Right hindlimb (tissue), 1 donor: ENCODE measurements at places on chromosomes 3 and 15.

- no peak for DNase-seq
These were observed 62.8 kb upstream of the CSPG4 start for GRCh38 chr15:75775296-75776064.

GRCh38 chr3:142802891-142803290 lies 79.1 kb downstream of the TRPC1 start:
- no peak for DNase-seq

DNA sequence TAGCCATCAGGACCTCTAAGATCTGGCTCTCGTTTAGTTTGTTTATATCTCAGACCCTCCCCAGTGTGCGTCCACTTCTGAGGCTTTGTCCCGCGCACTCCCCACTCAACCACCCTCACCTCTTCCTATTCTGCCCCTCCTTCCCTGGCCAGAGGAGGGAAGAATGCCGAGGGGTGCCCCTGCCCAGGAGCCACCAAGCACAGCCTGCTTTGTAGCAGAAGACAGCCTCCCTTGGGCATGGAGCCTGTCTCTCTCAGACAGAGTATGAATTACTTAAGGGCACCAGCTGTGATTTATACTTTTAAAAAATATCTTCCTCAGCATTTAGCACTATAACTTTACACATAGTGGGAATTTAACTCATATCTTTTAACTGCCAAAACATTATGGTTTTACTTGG lies 6.0 kb downstream of the TMEM266 start:
- no peak for DNase-seq

- DNase-seq: no peak
These were observed 135.0 kb upstream of the COL8A1 start for GRCh38 chr3:99503350-99503749.

DNA sequence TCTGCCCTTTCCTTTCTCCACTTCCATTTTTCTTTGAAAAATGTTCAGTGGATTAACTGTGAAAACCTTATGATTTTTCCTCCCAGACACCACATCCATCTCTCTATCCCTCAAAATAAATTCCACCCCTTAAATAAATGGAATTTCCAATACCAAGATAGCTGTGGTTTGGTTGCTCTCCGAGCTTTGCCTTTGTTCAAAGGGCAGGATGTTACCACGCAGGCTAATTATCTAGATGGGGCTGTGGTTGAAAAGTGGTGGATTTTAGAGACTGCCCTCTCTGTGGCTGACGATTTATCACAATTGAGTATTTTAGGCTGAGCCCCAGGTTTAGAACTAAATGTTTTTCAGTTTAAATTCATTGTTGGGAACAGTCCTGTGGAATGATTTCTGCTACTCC lies 36.9 kb upstream of the CMSS1 start:
- no peak for DNase-seq

DNA sequence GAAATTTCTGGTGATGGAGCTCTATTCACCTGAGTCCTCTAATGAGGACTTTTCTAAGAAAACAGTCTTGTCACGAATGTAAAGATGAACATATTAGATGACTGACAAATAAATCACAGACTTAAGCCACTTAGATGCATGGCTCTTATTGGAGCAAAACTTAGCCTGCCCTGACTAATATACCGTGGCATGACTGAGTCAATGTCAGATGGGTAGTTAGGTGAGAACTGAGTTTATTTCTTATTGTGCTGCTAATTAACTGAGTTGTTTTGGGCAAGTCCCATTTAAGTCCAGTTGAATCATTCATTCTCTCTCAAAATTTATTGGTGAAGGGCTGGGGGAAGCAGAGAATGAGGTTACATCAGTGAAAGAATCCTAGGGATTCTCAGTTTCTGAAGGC lies 459.8 kb downstream of the MCTP2 start:
- no peak for DNase-seq

- DNase-seq: no peak
These were observed 2.2 kb downstream of the STARD9 start for GRCh38 chr15:42577514-42578031.

- no peak for DNase-seq
These were observed 65.7 kb upstream of the RGMA start for GRCh38 chr15:93154666-93155065.

DNA sequence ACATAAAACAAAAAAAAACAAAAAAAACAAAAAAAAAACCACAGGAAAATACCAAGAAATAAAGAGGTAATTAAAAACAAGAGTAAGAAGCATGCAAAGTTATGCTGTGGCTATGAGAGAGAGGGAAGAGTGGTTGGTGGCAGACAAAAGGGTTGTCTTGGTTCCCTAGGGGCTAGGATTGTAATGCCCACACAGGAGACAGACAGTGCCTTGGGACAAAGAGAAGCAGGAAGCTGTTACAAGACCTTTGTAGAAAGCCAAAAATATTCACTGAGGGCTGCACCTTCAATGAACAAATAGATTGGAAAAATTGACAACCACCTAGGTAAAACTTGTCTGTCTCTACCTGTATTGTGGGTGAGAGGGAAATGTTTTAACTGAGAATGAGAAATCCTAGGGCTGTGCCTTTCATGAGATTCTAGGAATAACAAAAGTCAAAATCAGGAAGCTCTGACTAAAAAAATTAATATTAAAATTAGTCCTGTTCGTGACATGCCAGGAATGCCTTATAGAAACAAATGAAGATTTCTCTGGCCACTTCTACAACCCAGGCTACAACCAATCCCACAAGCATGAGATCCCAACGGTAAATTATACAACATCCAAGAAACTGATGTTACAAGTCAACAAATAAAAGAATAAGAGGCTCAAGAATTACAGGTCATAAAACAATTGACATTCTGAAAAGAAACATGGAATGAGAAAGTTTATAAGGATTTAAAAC lies 45.0 kb upstream of the PRICKLE2 start:
- no peak for DNase-seq

GRCh38 chr15:66063147-66063546 lies 190.4 kb downstream of the MEGF11 start:
- DNase-seq: no peak

DNA sequence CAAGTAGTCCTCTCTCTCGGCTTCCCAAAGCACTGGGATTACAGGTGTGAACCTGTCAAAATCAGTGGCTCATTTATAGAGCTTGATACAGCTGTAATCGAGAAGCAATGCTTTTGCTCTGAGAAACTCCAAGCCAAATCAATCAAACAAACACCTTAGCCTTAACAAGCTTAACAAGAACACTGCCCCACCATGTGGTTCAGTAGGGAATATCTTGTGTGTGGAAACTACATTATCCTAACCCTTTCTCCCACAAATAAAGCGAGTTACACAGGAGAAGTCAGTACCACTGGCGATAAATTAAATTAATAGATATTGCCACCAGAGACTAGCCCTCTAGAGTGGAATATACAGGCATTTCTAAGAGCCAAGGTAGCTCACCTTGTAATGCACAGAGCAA lies 13.9 kb downstream of the CDAN1 start:
- DNase-seq: no peak

DNA sequence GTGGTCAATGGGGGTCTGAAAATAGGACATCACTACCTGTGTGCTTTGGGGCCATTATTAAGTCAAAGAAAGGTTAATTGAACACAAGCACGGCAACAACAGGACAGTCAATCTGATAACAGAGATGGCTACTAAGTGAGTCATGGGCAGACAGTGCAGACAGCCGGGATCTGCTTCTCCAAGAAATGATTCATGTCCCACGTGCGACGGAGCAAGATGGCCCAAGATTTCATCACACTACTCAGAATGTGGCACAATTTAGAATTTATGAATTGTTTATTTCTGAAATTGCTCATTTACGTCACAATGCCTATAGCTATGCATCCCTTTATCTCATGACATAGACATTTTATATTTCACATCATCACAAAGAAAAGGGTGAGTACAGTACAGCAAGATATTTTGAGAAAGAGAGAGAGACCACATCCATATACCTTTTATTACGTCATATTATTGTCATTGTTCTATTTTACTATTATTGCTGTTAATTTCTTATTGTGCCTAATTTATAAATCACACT lies 770.6 kb upstream of the NR2F2 start:
- no peak for DNase-seq

DNA sequence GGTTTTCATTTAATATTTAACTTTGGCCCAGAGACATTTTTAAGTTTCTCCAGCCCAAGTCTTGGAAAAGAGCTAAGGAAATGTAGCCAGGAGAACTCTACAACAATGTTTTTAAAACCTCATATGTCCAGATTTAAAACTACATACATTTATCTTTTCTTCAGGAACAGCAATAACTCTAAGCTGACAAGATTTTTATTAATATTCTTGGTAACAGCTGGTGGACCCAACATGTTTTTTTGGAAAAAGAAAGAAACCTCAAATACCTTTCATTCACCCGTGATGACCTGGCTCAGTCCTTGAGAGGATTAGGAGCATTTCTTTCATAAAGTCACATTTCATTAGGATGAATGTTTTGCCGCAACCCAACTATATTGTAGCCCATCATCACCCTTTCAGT lies 50.4 kb upstream of the CMSS1 start:
- no peak for DNase-seq

- DNase-seq: no peak
These were observed 625.5 kb upstream of the ZNF717 start for GRCh38 chr3:76410762-76411281.

DNA sequence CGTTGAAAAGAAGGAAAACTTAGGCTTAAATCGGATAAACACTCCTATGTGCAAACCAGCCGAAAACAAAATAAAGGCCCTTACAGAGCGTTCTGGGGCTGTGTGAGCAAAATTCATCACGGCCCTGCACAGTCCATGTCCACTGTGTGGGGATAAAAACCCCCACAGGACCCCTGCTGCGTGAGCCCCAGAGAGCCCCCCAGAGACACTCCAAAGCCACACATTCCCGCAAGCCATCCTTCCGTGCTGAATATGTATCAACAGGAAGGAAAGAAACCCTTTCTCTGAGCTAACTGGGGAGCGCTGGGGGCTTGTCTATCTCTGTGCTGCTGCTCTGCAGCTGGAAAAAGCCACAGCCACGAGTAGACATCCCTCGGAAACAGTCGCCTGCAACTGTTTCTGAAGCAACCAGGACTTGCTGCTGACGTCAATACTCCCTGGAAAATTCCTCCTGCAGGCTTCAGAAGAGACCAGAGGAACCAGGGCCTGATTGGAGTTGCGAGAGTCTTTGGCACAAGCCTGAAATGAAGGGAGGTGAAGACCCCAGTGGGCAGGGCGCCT lies 72.7 kb downstream of the NUP210 start:
- peak; percentile 33 for DNase-seq

DNA sequence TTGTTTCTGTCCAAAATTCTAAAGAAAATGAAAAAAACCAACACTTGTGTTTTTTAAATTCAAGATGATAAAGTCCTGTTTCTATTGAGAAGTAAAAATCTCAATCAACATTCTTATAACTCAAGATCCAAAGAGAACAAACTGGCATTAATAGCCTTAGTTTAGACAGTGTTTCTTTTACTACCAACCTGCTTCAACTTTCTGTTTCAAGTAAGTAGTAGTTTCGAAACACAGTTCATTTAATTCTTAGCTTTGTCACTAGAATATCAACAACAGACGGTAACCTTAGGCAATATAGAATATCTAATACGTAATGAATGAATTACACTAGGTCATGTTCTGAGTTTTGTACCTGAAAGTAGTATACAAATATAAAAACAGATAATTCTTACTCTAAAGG lies 23.7 kb downstream of the CIP2A start:
- DNase-seq: no peak

GRCh38 chr3:76753599-76753998 lies 286.3 kb upstream of the ROBO2 start:
- no peak for DNase-seq

DNA sequence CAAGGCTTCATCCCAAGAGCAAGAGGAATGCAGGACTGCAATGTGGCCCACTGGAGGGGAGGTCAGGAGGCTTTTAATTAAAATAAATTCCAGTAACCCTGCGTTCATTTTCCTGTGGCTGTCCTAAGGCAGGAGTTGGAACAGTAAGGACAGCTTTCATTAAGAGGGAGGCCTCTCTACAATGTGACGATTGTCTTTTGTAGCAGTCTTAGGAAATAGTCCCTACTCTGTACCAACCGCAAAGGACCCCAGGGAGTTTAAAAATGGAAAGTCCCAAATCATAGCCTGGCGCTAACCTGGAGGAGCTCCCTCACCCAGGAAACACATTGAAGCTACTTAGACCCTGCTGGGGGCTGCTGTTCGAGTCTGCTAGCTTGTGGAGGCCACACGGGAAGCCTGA lies 62.8 kb downstream of the SYNM start:
- DNase-seq: no peak

GRCh38 chr3:65873028-65873427 lies 165.7 kb downstream of the MAGI1 start:
- DNase-seq: no peak

DNA sequence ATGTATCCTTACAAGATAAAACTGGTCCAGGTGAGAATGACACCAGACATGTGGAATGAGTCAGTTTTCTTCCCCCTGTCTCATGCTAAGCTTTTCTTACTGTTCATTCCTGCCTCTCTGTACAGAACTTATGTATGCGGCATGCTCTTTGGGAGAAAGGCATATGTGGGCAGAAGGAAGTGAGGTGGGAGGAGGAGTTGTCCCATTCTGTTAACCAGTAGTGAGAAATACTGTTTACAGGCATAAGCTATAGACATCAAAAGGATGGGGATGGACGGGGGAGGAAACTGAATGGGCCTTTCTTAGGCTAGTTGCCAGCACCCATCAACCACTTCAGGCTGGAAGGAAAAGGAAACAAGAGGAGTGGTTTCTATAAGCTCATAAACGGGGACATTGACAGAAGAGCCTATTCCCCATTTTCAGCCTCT lies 143.6 kb upstream of the BHLHE40 start:
- DNase-seq: no peak

DNA sequence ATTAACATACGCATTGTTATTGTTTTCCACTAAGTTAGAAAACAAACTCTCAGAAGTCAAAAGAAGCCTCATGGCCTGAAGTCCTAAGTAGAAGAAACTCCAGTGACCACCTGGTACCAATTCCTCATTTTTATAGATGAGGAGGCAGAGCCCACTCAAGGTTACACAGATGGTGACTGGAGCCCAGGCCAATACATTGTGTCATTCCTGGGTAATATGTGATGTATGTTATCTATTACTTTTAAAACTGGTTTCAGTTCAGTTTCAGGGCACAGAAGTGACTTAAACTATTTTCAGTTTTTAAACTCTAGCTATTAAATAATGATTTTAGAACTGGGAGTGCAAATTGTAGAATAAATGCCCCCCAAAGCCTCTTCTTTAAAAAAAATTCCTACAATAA lies 66.7 kb upstream of the STXBP5L start:
- no peak for DNase-seq

- no peak for DNase-seq
These were observed 27.4 kb downstream of the RPLP1 start for GRCh38 chr15:69479971-69480370.

DNA sequence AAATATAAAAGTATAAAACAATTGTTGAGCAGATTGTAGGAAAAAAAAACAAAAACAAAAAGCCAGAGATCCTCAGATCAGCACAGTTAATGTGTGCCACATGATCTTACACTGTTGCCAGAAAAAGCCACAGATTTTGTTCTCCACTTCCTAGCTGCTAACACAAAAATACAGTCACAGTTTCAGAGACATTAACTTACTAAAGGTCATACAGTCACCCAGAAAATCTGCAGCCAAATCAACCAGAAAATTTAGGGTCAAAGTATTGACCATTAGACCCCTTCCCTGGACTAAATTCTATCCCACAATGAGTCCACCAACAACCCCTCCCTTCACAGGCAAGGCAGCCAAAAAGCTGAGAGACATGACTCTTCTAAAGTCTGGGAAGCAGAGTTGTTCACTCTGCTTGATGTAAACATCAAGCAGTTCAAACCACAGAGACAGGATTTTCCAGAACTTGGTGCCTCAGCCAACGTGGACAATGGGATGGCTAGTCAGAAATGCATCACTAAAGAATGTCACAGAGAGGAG lies 59.1 kb downstream of the SST start:
- peak; percentile 20 for DNase-seq

GRCh38 chr3:144128108-144128892 lies 156.7 kb downstream of the DIPK2A start:
- DNase-seq: no peak
